ENCODE measurements at places on chromosomes 12 and 14.

DNA sequence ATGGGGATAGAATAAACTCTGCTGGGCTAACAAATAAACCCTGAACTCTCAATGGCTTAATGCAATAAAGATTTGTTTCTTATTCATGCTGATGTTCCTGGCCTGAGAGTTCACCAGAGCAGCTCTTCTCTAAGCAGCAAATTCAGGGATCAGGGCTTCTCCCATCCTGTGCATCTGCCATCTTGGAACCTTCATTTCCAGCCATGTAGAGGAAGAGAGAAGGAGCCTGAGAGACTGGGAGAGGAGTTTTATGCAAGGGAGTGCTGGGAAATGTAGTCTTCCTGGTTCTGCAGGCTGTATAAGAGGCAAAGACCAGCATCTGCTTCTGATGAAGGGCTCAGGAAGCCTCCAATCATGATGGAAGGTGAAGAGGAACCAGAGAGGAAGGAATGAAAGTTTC is 20.6 kb upstream of the APOLD1 start:
- no peak for DNase-seq

DNA sequence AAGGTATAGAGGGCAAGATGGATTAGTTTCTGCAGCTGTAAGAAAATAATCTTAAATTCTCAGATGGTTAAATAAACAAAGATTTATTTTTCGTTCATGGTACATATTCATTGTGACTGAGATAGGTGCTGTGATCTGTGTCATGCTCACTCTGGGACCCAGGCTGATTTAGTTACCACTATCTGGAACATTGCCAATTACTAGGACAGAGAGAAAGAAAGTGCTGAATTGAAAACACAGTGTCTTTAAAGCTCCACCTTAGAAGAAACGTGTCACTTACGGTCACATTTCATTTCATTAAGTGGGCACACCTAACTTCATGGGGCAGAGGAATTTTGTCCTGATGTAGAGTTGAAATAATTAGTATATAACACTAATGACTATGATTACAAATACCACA is 430.0 kb downstream of the CCDC91 start:
- no peak for DNase-seq

DNA sequence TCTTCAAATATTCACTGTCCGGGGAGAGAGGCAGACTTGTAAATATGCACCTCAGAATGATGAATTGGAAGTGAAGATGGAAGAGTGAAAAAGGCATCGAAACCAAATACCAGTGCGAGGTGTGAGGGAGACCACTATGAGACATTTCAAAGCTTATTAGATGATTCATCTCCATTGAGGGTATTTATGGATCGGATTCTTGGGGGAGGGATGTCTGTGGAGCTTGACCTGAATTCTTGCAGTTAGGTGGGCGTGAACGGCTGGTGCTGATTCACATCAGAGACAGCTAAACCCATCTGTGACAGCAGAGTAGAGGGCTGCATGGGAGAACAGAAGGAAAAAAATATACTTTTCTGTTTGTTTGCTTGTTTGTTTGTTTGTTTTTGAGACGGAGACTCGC is 677.2 kb downstream of the AACS start:
- DNase-seq = no peak

DNA sequence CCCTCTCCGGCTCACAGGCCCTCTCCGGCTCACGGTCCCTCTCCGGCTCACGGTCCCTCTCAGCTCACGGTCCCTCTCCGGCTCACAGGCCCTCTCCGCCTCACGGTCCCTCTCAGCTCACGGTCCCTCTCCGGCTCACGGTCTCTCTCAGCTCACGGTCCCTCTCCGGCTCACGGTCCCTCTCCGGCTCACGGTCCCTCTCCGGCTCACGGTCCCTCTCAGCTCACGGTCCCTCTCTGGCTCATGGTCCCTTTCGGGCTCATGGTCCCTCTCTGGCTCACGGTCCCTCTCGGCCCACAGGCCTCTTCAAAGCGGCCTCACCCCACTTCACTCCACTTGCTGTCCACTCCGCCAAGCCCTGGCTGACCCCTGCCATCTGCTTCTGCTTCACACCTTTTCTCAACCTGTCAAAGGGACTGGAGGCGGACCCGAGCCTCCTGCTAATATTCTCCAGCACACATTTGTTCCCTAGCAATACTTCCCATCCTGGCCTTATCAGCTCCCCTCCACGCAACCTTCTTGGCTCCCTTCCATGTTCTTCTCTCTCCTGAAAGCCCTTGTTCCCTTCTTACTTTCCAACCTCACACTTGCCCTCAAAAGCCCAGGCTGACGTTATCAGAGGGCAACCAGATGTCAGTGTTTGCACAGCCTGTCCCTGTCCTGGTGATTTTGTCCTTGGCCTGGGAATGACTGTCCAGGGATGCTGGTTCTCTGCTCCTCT is 176.7 kb downstream of the CALM1 start:
- DNase-seq = no peak

Measured in HEK293T (cell line).